ENCODE measurements at places on chromosomes 3 and 15.

- no peak for DNase-seq
Measured at GRCh38 chr3:24512564-24513197, 18.0 kb upstream of the THRB start.

DNA sequence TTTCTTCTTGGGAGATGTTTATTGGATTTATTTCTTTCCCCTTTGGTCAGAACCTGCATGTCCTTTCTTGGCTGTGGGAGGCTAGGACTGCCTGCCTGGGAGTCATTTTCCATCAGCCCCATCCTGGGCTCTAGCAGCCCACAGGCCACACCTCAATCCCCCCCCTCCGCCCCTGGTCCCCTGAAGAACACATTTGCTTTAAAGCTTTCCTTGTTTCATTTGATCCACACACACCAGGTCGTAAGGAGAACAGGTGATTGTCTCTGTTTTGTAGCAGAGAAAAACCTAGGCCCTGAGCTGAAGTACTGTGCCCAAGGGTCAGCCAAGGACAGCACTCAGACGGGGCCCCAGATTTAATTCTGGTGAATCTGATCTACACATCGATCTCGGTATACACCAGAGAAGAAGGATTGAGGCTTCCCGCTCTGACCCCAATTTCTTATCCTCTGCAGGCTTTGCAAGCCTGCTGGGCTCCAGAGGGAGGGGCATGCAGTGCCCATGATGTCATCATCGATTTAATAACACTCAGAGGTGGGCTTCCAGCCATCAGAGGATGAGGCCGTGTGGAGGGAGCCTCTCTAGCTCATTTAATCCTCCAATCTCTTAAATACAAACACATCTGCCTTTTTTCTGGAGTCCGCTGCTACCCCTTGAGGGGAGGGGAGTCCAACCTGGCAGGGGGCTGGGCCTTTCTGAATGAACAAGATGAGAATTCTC is 1.7 kb upstream of the CLN6 start:
- no peak for DNase-seq

GRCh38 chr3:152970851-152971250 is 135.9 kb downstream of the P2RY1 start:
- DNase-seq = no peak

DNA sequence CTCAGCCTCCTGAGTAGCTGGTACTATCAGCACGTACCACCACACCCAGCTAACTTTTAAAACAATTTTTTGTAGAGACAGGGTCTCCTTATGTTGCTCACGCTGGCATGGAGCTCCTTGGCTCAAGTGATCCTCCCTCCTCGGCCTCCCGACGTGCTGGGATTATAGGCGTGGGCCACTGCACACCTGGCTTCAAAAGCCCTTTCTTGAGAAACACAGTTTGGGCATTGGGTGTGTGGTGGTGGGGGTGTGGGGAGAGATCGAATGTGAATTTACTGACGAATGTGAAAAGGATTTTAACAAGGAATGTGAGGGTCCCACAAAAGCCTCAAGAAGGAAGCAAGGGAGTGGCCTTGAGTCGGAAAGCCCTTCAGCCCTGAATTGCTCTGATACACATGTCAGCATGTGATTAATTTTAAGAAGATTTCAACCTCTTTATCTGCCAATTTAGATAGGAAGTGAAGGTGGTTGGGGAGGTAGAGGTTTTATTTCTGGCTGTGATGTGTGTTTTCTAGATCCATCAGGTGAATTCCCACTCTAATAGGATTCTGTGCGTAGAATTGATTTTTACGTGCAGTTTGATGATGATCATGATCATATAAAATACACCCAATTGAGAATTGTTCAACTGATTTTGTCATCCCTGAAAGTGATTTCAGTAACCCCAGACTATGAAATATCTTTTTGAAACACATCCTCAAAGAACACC is 1.1 kb downstream of the CCR4 start:
- no peak for DNase-seq

DNA sequence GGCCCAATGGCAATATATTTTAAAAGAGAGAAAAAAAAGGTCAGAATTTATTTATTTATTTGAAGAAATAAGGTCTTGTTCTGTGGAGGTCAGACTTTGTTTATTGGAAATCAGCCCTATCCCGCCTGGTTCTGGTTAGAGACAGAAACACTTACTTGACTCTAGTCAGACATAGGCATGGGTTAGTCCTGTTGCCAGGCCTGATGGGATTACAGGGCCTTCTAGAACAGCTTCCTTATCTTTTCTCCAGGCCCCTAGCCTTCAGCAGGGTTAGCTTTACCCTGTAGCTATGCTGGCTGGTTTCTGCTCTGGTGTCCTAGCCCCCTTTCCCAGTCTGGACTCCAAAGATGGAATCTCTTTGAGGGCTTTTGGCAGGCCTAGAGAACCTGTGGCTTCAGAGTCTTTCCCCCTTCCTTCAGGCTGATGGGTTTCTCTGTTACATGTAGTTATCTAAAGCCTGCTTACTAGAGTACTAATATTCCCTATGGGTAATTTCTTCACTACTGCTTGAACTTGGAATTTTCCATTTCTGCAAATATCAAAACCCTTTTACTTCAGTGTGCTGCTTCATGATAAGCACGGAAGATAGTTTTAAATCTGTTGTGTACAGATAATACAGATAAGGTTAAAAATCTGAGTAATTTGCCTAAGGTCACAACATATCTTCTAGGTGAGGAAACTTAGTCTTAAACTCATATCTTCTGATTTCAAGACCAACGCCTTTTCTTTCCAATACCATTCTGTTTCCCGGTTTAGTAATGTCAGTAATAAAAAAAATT is 10.6 kb downstream of the IREB2 start:
- no peak for DNase-seq

DNA sequence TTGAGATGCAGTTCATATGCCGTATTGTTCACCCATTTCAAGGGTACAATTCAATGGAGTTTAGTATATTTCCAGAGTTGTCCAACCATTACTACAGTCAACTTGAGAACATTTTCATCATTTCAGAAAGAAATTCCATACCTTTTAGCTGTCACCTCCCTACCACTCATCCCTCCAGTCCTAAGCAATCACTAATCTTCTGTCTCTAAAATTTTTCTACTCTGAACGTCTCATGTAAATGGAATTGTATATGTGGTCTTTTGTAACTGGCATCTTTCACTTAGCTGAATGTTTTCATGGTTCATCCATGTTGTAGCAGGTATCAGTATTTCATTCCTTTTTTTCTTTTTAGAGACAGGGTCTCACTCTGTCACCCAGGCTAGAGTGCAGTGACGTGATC is 51.1 kb downstream of the CMTM7 start:
- no peak for DNase-seq

GRCh38 chr15:62253294-62253693 is 88.2 kb upstream of the C2CD4B start:
- DNase-seq = no peak

DNA sequence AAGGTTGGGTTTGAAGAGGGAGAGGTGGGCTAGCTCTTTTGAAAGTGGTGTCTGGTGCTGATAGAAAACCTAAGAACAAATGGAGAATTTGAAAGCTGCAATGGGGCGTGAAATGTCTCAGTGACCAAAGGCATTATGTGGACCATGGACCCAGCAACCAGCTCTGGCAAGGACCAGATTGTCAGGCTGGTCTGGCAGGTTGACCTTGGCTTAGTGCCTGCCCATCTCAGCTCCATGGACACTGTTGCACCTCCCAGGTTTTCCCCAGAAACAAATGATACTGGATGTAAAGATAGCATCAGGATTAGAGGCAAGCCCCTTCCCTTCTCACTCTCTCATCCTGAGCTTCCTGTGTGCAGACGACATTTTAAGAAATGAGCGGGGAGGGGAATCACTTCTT is 302.9 kb upstream of the LRRFIP2 start:
- no peak for DNase-seq

GRCh38 chr3:171788546-171789351 is 21.5 kb downstream of the PLD1 start:
- no peak for DNase-seq
